GM04503 (cell line): ENCODE measurements at places on chromosomes 2 and 18.

- no peak for DNase-seq
Measured at GRCh38 chr2:167271932-167272331, 383.7 kb downstream of the XIRP2 start.

- no peak for DNase-seq
Measured at GRCh38 chr2:50615291-50615690, 416.6 kb downstream of the NRXN1 start.

GRCh38 chr18:47978141-47978540, 47.7 kb upstream of the SMAD2 start:
- no peak for DNase-seq

- no peak for DNase-seq
Measured at GRCh38 chr2:43461453-43462073, 134.3 kb downstream of the THADA start.

DNA sequence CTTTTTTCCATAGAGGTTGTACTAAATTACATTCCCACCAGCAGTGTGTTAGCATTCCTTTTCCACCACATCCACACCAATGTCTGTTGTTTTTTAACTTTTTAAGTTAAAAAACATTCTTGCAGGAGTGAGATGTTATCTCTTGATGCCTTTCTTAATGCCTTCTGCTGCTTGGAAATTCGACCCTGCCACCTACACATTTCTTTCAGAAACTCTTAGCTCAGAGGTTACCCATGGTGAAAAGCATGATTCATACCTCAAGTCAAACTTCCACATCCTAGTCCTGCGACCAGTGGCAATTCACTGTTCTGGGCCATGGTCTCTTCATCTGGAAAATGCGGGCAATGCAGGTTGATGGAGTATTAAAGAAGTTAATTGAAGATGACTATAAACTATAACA, 12.7 kb upstream of the HNMT start:
- DNase-seq = no peak

DNA sequence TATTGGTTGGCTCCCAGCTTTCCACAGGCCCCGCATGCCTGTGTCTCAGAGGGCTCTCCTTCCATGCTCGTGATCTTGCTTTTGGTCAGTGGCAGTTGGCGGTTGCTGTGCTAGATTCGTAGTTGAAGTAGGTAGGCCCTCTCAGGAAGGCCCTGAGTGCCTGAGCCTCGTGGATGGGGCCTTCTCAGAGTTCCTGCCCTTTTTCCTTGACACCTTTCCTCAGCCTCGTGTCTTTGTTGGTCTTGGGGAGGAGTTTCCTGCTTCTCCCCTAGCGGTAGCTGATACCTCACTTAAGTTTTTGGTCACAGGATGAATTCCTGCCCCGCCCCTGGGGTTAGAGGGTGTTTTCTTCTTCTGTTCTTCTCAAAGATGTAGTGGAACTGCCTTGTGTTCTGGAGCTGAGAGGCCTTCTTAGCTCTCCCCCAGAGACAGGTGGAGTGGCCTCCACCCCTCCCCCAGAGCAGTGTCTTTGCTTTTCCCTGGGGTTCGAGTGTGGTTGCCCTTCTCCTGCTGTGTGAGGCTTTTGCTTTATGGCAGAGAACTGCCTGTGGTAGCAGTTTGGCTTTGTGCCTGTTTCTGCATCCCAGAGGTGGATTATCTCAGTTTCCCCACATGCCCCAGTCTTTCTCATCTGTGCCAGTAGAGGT, 94.8 kb downstream of the ZNF407 start:
- no peak for DNase-seq

- no peak for DNase-seq
Measured at GRCh38 chr2:59000796-59001195, 759.7 kb upstream of the FANCL start.
